ENCODE measurements at places on chromosomes 11 and 22.
A peak's percentile ranks its signal among the peaks of the same experiment; 100 is the strongest.

GRCh38 chr22:46021577-46021976, 44.6 kb upstream of the WNT7B start:
- no peak for DNase-seq

GRCh38 chr11:66321606-66322005, 4.8 kb upstream of the CD248 start:
- no peak for DNase-seq

- no peak for DNase-seq
Observed at GRCh38 chr11:76083563-76084451, 122.5 kb downstream of the WNT11 start.

DNA sequence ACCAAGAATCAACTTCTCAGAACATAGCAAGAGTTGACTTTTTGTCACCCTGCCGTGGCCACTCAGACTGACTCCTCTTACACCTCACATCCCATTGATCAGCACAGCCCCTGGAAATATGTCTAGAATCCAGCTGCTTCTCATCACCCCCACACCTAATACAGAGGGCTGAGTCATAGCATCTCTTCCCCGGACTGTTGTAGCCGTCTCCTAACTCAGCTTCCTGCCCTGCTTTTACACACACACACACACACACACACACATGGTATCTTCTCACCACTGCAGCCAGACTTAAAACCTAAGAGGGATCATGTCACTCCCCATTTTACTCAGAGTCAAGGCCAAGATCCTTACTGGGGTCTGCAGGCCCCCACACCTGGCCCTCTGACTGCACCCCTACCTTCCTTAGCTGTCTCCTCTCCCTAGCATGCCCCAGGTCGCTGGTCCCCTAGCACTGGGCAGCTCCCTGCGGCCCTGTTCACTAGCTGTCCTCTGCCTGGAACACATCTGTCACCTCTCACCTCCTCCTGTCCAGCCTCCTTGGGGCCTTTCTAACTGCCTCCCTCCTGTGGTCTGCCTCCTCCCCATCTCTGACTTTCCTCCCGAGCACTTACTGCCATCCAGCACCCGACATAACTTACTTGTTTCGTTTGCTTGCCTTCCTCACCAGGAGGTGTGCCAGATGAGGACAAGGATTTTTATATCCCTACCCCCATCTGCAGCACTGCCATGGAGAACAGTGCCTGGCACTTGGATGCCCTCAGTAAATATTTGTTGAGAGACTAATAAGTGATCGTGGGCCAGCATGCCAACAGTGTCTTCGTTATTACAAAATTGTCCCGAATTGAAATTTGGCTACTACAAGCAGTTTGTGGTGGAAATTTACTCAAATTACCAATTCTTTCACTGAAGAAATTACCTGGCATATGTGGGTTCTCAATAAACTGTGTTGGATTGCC, 61.9 kb downstream of the BMAL1 start:
- no peak for DNase-seq

GRCh38 chr11:20566591-20567434, 32.6 kb upstream of the SLC6A5 start:
- no peak for DNase-seq

DNA sequence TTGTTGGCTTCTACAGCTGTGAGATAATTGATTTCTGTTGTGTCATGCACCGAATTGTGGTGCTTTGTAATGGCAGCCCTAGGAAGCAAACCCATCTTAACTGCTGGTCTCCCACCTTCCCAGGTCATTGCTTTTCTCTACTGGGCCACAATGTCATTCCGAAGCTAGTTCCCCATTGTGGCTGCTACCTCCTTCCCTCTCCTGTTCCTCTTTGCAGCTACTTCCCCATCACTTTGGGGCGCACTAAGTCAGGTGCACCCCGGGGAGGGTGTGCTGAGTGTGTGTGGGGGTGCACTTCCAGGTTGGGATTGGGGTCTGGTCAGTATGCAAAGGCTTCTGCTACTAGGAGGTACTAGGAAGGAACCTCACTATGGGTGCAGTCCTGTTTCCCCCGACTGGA, 109.3 kb downstream of the ST3GAL4 start:
- no peak for DNase-seq

DNA sequence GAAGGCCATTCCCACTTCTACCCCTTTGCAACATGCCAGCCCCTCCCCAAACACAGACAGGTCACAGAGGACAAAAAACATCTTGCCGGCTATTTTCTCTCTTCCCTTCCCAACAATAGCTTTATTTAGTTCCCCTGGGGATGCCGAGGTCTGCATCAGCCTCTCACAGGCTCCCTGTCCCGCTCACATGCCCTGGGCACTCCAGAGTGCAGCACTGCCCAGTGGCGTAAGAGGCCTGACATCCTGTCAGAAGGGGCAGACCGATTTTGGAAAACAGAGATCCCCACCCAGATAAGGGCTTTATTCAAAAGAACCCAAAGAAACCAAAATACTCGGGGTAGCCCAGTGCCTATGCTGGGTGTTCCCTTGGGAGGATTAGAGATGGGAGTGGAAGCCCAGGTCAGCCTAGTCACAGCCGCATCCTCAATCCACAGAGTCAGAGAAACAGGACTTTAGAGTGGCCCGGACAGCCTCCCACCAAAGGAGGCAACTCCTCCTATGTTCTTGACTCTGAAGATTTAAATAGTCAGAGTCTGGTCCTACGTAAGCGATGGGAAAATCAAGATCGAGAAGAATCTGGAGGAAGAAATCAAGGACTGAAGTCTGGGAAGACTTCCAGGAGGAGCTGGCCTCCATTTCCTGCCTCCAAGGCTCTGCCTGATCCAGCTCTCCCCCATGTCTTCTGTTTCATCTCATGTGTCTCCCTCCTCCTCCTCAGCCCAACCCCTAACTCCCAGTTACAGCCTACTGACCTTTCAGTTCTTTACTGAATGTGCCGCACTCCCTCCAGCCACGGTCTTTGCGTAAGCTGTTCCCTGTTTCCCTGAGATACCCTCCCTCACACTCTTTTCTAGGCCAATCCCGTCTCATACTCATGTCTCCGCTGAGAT, 129.3 kb downstream of the FBXO7 start:
- DNase-seq = no peak

- no peak for DNase-seq
Observed at GRCh38 chr22:34800260-34800980, 265.5 kb upstream of the ISX start.

- DNase-seq = no peak
Observed at GRCh38 chr11:108466405-108466804, 924 bp downstream of the C11orf65 start.

GRCh38 chr11:69536406-69536805, 54.9 kb downstream of the LINC01488 start:
- no peak for DNase-seq

GRCh38 chr11:74195828-74196227, 24.7 kb downstream of the PPME1 start:
- DNase-seq = no peak

- no peak for DNase-seq
Observed at GRCh38 chr22:46714550-46714949, 23.5 kb downstream of the CERK start.

DNA sequence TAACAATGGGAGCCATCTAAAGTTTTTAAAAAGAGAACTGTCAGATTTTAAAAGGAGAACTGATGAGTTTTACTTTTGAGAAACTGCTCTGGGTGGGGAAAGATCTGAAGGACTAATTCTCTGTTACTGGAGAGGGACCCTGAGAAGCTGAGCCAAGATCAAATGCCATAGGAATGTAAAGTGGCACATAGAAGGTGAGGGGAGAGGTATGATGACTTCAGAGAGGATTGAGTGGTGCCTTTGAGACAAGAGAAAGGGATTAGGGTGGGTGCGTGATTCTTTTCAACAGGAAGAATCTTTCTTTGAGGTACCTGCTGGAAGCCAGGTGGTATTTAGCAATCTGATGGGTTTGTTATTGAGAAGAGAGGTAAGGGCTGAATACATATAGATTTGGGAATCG, 9.0 kb downstream of the CRKL start:
- no peak for DNase-seq

GRCh38 chr11:4991060-4991459, 3.6 kb upstream of the OR51L1 start:
- no peak for DNase-seq

DNA sequence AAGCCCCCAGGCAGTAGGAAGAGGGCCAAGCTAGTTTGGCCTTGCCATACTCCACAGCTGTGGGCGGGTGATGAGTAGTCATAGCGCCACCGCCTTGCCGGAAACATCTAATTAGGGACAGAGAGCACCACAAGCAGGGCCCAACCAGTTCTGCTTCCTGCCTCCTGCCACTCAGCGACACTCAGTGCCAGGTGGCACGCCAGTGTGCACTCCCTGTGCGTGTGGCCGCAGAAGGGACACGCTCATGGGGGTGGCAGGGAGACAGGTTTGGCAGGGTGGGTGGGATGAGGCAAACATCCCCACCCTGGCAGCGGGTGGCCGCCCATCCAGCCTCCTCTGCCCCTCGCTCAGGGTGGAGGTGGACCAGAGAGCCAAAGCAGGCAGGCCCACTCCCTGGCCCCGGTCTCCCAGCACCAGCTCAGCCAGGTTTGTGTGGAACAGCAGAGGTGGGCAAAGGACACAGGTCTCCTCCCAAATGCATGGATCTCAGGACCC, 4.9 kb downstream of the OVOL1 start:
- DNase-seq = peak; percentile 47
